ENCODE measurements at places on chromosomes 12 and 14. TPM values are rescaled to one million over a fixed set of nuclear protein-coding genes. Genes with fewer than 3 reads are reported as not detected.

The COPS7A gene
- total RNA-seq: 34.2 TPM

The GZMH gene
- total RNA-seq: 17.0 TPM

The TGM1 gene
- total RNA-seq: 31.6 TPM

The CELA1 gene
- not detected for total RNA-seq

The LAG3 gene
- total RNA-seq: 117 TPM

The WNT1 gene
- 0.27 TPM for total RNA-seq

The BCL2L14 gene
- 2.2 TPM for total RNA-seq

The BATF gene
- 93.6 TPM for total RNA-seq

The POTEM gene
- not detected for total RNA-seq

The GRIP1 gene
- total RNA-seq: 0.66 TPM

The SLCO1B3 gene
- not detected for total RNA-seq

The GABARAPL1 gene
- total RNA-seq: 11.0 TPM

The CPNE6 gene
- 0.14 TPM for total RNA-seq

The KRT78 gene
- not detected for total RNA-seq

All from activated naive CD4-positive, alpha-beta T cell treated with anti-CD3 and anti-CD28 coated beads, Interleukin-2, amount 50 U/mL, for 72 hours (primary cell).